ENCODE measurements at places on chromosomes 2 and 18.

- DNase-seq, result no peak
These were observed 12.9 kb downstream of the ID2 start for GRCh38 chr2:8694737-8695136.

DNA sequence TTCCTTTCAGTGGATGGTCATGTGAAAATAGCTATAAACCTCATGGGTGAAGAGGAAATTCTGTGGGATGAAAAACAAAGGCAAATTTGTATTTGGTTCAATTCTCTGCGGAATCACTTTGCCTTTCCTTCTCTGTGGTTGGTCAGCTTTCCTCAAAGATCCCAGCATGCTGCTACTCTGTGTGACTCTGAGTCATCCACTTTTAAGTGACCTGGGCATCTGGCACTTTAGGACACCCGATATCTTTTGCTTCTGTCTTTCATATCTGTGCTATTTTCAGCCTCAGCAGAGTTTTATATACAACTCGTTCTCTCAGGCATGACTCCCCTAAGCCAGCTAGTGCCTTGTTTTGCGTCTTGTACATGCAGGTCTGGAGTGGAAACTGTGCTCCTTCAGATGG is 217.0 kb upstream of the PIEZO2 start:
- no peak for DNase-seq

DNA sequence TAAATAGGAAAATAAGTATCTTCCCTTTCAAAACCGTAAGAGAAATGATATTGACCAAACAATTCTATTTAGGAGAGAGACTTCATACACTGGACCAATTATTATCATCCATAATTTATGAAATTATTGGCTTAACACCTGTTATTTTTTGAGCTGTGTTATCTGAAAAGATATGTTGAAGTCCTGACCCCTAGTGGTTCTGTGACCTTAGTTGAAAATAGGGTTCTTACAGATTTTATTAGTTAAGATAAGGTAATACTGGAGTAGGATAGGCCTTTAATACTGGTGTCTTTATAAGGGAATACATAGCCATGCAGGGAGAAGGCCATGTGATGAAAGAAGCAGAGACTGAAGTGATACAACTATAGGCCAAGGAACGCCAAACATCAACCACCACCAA is 659.6 kb downstream of the DCC start:
- no peak for DNase-seq

DNA sequence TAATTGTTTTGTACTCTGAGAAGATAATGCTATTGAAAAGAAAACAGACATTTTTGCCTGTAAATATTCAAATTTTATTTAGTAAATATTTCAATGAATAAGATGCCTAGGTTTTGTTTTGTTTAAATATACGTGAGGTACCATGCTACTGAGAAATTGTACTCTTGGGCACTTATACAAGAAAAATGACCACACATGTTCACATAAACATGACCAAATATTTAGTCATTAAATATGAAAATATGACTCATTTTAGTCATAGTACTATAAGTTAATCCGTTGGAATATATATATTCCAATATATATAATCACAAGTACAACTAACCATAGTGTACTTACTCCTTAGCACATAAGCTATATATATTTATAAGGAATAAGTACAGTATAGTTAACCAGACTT is 56.7 kb upstream of the ZNF804A start:
- DNase-seq, result no peak

- no peak for DNase-seq
These were observed 25.5 kb downstream of the LNPK start for GRCh38 chr2:175976391-175977157.

DNA sequence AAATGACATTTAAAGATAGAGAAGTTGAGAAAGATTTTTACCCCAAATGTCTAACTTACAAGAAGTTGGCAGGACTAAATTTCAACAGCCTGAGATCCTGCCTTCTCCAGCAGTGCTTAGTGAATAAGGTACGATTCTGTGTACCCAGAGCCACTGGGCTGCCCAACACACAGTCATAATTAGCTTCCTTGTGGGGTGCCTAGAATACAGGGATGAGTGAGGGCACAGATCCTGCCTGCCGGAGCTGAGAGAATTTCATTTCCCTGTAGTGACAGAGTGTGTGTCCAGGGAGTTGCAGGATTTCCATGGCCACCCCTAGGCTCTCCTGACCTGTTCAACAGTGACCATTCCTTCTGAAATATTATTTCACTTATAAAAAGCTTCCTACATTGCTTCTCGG is 27.0 kb downstream of the GREB1 start:
- no peak for DNase-seq

GRCh38 chr2:228655331-228655730 is 473.8 kb upstream of the SPHKAP start:
- DNase-seq, result no peak

DNA sequence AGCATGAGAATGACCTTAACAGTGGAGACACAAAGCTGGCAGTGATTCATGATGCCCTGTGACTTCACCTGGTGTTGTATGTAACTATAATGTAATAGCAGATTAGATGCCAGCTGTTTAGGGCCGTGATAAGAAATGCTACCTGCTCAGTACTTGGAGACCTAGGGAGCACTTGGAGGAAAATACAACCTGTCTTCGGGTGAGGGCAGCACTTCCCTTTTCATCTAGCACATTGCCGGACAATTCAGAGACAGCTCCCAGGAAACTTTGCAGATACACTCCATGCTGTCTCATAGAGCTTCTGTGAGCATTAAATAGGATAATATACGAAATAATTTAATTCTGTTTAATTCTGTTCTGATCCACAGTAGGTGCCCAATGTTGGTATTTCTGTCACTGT is 668.5 kb downstream of the TSN start:
- DNase-seq, result no peak

DNA sequence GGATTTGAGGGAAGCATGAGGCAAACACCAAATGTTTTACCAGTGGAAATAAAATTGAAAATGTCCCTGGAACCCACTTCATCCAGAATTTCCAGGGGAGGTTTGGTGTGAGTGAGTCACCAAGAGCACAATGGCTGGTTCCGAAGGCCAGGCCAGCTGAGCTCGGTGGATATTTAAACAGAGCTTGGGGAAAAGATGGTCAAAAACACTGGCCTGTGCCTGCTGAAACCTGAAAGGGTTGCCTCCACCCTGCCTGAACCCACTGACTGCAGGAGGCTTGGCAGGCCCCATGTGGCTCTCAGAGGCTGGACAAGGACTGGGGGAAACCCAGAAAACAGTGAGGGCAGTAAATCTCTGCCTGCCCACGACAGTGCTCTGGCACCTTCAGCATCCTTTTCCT is 93.9 kb downstream of the TTC32 start:
- DNase-seq, result no peak

- no peak for DNase-seq
These were observed 616.7 kb downstream of the GALR1 start for GRCh38 chr18:77866351-77866750.

All from GM18507 (cell line).